ENCODE measurements at places on chromosomes 5 and 9.

DNA sequence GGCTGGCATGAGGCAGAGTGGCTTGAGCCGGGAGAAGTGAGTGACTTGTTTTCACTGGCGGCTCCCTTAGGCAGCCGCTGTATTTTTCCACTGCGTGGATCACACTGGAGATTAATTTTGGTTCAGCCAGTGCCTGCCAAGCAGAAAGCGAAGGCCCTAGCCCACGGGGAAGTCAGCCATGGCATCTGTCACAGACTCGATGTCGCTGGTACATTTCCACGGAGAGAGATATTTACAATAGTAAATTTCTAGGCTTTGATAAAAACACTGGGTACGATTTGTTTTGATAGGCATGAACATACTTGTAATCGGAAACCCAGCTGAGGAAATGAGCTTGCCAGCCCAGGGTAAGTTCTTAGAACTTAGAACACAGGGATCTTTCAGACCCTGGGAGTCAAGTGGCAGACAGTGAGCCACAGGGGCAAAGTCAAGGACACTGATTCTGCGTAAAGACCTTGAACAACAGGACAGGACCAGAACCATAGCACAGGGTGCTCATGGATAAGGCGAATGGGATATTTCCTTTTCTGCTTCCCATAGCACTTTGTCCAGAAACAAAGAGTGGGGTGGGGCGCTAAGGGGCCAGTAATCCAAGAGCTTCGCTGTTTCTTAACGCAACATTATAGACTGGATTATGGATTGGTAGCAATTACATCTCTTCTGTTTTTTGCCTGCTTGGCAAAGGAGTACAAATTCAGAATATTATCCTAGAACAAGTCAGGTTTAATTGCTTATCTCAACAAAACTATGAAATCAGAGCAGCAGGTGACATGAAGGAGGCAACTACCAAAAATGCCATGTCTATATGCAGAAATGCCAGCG is 4.5 kb downstream of the DUSP1 start:
- DNase-seq: no peak

GRCh38 chr5:139474890-139475791 is 4.3 kb downstream of the SMIM33 start:
- no peak for DNase-seq

DNA sequence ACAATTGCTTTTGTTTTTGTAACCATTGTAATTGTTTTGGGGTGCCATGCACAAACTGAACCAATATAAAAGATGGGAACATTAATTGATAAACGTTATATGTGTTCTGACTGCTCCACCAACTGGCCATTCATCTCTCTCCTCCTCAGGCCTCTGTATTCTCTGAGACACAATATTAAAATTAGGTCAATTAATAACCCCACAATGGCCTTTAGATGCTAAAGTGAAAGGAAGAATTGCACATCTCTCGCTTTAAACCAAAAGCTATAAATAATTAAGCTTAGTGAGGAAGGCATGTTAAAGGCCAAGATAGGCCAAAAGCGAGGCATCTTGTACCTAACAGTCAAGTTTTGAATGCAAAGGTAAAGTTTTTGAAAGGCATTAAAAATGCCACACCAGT is 448.4 kb upstream of the ITGA1 start:
- DNase-seq: no peak

DNA sequence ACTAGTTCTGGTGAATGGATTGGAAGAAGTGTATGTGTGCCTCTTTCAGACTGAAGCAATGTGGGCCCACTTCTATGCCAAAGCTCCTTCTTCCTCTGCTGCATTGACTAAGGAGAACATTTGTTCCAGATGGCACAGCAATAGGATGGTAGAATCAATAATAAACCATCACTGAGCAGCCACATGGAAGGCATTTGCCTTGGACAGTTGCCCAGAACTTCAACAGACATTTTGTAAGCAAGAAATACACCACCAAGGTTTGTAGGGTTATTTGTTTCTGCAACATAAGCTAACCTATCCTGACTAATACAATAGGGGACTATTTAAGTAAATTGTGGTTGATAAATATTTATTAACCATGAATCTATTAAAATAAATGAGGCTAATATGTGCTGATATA is 37.7 kb upstream of the CSNK1G3 start:
- DNase-seq: no peak

- DNase-seq: no peak
Observed at GRCh38 chr9:107137495-107138202, 145.4 kb upstream of the RAD23B start.

- DNase-seq: no peak
Observed at GRCh38 chr5:40571729-40572128, 108.0 kb upstream of the PTGER4 start.

DNA sequence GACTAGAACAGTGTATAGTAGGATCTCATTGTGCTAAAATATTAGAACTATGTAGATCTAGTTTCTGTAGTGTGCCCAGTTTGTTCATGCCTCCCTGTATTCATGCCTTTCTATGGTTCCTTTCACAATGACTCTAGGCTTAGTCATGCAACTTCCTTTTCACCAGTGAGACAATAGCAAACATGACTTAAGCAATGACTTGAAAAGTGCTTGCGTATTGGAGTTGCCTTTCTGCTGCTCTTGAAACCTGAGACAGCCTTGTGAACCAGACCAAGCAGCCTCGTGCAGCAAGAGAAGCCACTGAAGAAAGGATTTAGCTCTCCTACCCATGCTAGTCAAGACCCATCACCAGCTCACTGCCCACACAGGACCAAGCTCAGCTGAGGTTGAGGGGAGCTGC is 294.5 kb upstream of the TAS2R1 start:
- DNase-seq: no peak

- no peak for DNase-seq
Observed at GRCh38 chr5:41161271-41161670, 52.1 kb downstream of the C6 start.

GRCh38 chr9:97510797-97511654 is 9.6 kb downstream of the TMOD1 start:
- no peak for DNase-seq

- no peak for DNase-seq
Observed at GRCh38 chr5:124287813-124288212, 458.6 kb downstream of the ZNF608 start.

GRCh38 chr5:58341476-58341875 is 118.4 kb downstream of the PLK2 start:
- DNase-seq: no peak

All from T-cell (primary cell).